ENCODE measurements at places on chromosomes 2 and 18.

DNA sequence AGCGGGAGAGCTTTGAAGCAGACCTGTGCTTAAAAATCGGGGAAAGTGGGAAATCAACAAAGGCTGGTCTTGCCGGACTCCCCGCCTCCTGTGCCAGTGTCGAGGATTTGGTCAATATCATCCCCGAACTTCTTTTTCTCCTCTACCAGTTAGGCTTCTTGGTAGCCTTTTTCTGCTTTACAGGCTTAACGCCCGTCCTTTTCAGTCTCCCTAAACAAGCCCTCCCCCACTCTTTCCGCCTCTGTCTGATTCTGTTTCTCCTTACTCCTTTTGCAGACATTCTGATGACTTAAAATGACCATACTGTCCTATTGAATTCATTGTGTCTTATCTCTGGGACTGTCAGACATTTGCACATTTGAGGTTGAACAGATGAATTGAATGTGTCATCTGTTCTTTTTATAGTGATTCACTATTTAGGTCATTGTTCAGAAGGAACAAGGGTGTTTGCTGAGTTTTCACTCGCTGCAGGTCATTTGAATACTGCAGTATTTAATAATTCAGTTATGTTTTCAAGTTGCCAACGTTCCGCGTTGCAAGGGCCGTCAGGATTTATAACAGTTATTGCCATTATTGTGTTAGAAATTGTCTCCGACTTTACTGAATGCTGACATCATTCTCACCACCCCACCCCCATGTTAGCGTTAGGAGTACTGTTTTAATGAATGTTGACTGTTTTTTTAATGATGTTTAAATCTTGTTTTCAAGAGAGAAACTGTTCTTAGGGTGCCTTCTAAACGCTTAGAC lies 1.1 kb downstream of the ITGAV start:
- no peak for DNase-seq

DNA sequence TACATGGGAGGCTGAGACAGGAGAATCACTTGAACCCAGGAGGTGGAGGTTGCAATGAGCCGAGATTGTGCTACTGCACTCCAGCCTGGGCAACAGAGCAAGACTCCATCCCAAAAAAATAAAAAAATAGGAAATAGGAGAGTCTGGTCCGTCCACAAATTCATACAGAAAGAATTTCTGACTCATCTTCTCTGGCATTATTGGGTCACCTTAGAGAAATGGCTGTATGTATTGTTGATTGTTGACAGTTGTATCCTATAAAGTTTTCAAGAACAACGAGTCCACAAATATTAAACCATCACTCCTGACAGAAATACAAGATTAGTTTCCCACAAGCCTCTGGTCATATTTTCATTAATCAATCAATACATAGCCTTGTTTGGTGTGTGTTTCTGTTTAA lies 20.4 kb downstream of the RBM43 start:
- DNase-seq: no peak

GRCh38 chr2:191676790-191677645 lies 918 bp upstream of the NABP1 start:
- no peak for DNase-seq

DNA sequence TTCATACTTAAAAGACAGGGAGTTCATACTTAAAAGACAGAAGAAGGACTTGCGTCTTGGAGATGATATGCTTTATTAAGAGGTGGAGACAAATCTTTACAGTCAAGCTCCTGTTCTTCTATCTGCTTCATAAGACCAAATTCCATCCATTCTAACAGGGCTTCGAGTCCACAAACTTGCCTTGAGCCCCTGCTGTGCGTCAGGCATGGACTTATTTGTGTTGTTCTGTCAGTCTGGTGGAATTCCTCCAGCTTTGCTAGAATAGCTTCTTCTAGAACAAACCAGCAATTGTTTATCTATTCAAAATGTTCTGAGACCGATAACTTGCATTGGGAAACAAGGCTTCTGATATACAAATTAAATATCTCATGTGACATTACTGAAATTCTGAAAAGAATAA lies 73.9 kb upstream of the SOX11 start:
- no peak for DNase-seq

DNA sequence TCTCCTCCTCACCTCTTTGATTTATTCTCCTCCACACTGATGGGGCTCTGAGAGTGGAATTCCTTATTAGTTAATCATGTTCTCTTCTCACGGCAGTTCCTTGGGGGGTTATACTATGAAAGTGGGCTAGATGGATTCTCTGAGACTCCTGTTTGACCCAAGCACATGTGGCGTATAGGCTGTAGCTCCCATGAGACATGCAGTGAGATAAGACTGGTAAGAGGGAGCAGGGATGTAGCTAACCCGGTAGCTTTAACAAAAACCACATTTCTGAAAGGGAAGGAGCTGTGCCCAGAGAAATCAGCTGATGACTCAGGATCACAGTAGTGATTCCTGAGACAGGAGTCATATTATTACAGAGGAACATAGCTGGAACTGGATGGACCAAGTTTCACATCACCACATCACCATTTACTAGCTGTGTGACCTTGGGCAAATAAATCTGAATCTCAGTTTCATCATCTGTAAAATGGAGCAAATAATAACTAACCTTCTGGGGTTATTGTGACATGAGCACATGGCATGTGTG lies 82.9 kb downstream of the CRIM1 start:
- no peak for DNase-seq

- DNase-seq: no peak
These were observed 743 bp downstream of the HADHA start for GRCh38 chr2:26243470-26244308.

GRCh38 chr2:165239230-165239629 lies at the start of gene SCN2A:
SCN2A (plus strand) TSS chr2:165239414; CDS start chr2:165295824, 56,410 bp downstream.
- DNase-seq: peak; percentile 15

DNA sequence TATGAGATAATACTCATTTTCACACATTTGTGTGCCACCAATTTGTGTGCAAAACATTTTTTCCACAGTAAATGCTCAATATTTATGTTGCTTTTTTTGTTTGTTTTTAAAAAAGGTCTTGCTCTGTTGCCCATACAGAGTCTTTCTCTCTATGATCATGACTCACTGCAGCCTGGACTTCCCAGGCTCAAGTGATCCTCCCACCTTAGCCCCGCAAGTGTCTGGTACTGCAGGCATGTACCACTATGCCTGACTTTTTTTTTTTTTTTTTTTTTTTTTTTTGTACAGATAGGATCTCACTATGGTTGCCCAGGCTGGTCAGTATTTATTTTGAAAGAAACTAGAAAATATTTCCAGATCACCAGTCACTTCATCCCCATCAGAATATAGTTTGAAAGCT lies 297.8 kb upstream of the GYPC start:
- no peak for DNase-seq

- no peak for DNase-seq
These were observed 167.5 kb downstream of the BCL2 start for GRCh38 chr18:63152096-63152495.

DNA sequence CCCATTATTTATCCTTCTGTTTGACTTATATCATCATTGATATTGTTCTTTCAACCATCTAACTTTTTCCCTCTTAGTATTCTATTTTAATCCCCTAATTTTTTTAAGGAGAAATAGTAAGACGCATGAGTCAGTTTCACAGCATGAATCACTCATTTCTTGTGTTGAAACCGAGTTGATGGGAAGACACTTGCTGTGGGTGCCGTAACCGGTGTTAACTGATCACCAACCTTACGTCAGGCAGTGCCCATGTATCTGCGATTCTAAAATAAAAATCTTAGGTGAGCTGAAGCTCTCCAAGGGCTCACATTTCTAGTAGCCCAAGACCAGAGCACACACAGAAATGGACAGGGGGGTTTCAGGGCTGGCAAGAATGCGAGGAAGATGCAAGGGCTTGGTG lies 348.1 kb downstream of the GALR1 start:
- no peak for DNase-seq

- DNase-seq: no peak
These were observed 17.6 kb upstream of the BOK start for GRCh38 chr2:241540771-241541561.

DNA sequence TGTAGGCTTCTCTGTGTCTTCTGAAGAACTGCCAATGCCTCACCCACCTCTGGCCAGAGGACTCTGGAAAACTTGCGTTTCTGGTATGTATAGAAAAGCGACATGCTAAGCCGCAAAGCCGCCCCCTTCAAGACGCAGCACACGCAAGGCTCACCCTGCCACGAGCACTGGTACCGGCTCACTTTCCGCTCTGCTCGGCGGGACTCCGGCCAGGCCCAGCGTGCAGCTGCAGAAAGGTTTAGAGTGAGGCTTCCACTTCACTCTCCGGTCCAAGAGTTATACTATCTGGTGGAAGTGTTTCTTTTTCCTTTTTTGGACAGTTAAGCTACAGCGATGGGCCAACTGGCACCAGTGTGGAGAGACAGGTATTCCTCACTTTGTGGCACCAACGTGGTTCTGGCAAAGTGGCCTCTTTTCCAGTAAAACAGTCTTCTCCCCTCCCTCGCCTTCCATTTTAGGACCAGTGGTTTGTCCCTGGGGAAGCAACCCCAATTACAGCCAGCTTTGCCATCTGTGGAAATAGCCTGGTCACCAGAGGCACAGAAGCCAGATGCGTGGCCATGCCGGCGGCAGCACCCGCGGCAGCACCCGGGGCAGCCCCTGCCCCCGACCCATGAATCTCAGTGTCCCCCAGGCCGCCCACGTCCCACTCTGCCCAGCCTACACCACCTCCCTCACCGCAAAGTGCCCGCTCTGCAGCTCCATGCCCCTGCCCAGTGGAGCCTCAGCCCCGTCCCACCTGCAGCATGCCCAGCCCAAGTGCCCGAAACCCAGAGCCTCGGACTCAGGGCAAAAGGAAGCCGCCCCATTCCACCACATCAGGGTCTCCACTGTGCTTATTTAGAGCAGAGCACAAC lies 91.6 kb upstream of the CTDP1 start:
- no peak for DNase-seq

DNA sequence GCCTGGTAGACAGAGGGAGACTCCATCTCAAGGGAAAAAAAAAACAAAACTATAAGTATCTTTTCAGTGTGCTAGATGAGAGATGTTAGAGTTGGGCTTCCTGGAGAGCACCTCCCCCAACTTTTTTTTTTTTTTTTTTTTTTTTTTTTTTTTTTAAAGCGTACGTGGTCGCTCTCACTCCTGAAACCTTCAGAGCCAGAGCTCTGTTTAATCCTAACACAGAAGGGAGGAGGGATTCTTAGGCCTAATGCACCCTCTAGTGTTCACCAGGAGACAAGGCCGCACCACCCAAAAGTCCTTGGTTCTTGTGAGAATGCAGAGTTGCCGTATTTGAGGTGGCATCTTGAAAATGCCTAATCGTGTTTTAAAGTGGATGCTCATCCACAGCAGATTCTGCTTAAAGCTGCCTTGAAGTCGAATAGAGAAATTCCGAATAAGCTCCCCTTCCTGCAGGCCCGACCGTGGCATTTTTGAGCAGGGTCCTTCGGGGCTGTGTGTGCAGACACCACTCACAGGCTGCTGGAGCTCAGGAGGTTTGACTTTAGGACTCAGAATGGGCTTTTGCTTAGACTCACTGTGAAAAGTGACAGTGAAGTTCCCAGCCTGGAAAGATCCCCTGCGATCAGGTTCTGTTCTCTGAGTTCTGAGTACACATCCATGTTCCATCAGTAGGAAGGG lies 252.6 kb downstream of the AGAP1 start:
- no peak for DNase-seq

DNA sequence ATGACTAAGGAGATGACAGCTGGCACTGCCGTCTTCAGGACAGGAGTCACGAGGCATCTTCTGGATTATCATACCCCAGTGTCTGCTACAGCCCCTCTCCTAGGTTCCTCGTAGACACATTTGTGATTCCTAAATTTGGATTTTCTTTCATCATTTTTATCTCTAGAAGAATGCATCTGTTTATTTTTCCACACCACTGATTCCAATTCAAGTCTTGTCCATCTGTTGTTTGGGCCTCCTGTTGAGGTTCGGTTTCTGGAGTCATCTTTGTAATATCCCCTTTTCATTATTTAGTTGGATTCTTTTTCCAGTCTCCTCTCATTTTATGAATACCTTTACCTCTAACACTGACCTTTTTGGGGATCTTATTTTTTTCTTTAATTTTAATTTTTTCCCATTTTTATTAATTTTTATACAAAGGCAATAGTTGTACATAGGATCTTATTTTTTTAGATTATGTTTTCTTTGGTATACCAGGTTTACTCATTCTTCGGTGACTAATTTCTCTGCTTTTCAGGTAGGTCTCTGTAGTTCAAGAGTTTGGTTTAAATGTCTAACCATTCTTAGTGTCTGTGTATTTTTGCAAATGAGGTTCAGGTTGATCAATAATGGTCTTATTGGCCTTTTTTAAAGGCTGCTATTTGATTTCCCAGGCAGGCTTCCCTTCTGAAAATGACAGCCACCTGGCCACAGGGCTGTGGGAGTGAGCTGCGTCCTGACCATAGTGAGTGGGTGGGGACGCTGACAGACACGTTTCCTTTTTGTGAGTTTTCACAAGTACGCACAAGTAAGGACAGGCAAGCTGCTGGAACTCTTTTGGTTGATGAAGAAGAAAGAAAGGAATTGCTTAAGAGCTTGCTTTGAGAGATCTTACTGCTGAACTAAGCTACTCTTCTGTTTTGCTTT lies 34.5 kb downstream of the FARP2 start:
- DNase-seq: no peak

GRCh38 chr18:77380695-77381094 lies 131.0 kb downstream of the GALR1 start:
- DNase-seq: no peak

DNA sequence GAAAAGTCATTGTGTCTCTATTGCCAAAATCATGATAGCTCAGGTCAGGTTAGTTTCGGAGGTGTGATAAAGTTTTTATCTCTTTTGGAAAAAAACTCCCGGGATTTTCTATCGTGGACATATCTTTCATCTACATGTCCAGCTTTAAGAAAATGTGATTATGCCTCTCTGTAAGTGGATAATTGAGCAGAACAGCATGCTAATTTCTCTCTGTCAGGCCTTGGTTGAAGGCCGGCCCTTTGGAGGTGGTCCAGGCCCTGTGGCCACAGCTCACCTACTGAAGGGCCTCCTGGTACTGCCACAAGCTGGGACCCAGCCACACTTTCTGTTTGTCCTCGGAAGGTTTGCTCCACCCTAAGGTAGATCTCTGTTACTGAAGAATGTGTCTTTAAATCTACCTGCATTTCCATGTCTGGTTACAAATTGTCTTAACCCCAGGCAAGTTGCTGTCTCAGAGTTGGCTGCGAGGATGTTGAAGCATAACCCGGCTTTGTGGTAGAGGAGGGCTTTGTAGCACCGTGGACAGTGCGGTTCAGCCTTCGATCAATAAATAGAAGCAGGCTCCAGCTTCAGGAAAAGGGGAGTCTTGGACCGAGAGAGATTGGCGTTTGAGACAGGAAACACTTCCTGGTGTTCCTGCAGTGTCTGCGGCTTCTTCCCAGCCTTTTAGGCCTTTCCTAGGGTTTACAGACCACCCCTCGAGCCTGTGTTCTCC lies 25.5 kb downstream of the TCF7L1 start:
- DNase-seq: no peak

DNA sequence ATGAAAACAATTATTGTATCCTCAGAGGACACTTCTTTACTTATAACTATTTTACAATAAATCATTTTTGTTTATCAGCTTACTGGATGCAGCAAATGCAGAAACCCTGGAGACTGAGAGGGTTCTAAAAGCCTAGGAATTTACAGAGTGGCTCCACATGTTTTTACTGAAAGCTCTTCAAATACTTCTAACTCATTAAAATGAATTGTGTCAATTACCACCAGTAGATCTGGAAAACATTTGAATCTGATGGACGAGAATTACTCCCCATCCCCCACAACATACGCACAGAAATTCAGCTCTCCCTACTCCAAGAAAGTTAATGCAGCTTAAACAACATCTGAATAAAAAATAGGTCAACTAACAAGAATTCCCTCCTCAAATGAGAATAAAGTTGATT lies 319.8 kb upstream of the FIGN start:
- DNase-seq: no peak
